ENCODE measurements at places on chromosomes 7 and 10.

DNA sequence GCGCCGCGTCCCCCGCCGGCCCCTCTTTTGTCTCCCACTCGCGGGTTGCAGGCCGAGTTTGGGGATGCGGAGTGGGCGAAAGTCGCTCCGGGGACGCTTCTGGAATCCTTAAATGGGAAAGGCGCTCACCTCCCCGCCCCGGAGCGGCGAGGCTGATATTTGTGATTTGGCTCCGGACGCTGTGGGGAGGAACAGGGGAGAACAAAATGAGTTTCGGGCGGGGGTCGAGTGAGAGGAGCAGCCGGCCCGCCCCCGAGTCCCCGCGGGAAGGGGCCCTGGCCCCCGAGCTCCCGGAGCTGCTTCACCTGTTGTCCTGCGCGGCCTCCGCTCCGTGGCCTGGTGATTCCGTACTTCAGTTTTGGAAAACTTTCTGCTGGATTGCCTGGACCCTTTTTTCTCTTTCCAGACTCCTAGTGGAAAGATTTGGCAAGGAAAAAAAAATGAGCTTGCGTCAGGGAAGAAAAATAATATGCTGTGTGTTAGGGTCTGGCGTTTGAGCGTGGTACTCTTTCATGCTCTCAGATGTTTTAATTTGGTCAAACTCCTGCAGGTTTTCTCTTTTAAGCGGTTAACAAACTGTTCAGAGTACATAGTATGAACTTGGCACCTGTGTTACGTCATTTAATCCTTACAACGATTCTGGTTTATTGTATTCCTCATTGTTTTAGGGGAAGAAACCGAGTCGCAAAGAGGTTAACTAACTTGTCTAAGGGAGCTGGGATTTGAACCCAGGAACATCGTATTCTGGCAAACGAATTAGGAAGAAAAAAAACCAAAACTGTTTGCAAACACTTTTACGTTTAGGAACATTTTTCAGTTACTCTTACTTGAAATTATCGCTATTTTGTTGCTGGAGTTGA is 924 bp downstream of the BMPR1A start:
- DNase-seq: no peak

- DNase-seq: no peak
These were observed 752.3 kb downstream of the SUGCT start for GRCh38 chr7:40887099-40887498.

DNA sequence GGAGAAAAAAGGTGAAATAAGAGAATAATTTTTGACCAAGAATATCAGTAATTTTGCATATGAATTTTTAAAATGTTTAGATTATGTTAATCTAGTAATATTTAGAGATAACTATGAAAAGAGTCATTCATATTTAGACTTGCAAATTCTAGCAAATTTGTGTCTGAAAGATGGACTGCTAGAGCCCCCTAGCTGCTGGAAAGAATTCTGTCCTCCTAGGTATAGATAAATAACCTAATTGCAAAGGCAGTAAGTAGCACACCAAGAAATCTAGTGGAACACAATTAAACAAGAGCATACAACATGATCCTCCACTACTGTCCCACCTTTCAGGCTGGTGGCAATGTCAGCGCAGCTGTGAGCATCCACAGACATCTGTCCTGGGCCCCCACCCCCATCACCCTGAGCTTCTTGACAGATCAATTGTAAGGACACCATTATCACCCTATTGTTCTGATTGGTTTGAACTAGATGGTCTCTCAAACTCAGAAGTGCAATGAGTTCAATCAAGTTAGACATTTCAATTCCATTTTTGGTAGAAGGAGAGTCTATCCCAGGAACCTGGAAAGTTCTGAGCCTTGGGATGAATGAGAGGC is 15.0 kb upstream of the GFRA1 start:
- DNase-seq: peak; percentile 20

GRCh38 chr7:130669085-130669700 is 645 bp upstream of the COPG2 start:
- no peak for DNase-seq

- DNase-seq: no peak
These were observed 583.3 kb upstream of the SORCS1 start for GRCh38 chr10:107747851-107748250.
